ENCODE measurements at places on chromosomes 1 and 21.
A peak's percentile ranks its signal among the peaks of the same experiment; 100 is the strongest.

DNA sequence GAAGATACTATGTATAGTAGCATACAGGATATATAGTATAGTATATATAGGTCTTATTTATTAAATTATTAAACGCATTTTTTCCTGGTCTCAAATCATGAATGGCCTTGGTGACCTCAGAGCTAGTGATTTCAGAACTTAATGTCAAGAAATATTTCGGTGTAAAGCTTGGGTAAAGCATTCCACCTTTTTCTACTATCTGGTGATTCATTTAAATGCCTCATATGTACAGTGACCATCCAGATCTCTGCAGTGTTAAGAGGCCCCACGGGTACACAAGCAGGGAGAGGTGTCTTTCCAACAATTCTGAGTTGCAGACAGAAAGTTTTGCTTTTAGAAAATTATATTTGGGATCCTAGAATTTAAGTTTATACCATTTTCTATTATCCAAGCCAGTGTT lies 626.5 kb downstream of the PTPRC start:
- DNase-seq, result no peak

DNA sequence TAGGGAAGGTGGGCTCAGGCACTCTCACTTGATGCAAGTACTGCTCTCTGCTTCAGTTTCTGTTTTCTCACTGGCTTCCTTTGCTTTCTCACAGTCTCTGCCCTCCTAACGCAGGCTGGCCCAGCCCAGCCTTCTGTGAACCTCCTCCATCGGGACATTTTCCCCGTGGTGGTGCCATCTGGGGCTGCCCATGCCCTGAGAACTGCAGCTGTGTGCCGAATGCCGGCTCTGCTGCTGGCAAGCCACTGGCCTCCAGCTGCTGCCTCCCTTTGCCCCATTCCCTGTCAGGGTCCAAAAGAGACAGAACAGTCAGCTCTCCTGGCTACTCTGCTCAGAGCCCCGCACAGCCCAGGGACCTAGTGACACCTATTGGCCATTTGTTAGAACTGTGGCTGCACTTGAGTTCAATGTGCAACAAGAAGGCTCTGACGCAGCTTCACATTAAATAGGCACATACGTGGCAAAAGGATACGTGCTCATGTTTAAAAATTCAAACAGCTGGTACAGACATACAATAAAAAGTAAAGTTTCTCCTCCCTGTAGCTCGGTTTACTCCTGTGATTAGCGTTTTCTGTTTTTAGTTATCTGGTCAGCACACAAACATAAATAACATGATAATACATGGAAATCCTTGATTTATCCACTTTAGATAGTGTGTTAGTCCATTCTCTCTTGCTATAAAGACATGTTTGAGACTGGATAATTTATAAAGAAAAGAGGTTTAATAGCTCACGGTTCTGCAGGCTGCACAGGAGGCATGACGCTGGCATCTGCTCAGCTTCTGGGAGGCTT lies 46.6 kb downstream of the FCRL5 start:
- DNase-seq, result no peak

DNA sequence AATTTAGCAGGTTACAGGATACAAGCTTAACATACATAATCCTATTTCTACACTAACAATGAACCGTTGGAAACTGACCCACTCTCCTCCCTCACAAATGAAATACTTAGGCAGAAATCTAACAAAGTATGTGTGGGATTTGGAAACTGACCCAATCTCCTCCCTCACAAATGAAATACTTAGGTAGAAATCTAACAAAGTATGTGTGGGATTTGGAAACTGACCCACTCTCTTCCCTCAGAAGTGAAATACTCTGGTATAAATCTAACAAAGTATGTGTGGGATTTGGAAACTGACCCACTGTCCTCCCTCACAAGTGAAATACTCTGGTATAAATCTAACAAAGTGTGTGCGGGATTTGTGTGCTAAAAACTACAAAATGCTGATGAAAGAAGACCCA lies 60.3 kb downstream of the TRAF5 start:
- no peak for DNase-seq

- DNase-seq, result no peak
Measured at GRCh38 chr1:162214202-162214601, 144.7 kb downstream of the NOS1AP start.

DNA sequence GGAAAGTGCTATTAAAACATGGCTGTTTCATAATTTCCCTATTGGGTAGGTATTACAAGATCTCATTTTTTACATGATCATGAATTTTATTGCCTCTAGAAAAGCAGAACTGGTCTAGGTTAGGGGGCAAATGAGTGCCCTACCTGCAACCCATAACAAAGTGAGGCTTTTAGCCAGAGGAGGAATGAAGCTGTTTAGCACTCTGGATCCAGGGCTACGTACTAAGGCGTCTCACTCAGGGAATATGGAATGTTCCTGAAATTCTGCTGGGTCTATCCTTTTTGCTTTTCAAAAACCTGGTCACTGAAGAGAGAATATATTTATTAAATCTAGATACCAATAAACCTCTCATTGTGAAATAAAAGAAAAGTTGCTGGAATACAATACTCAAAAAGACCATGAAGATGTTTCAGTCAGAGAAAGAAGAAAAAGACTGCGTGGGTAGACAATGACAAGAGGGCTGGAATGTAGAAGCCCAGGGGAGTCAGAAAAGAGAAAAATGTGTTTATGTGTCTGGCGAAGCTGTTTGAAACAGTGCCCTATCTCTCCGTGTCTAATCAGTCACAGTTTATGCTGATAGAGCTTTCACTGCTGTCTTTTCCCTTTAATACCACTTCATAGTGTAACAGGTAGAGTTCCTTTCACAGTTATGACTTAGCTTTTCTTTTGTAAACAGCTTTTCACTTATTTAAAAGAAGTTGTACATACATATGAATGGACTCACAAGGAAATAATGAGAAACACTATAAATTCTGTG lies 25.0 kb upstream of the SYDE2 start:
- DNase-seq, result no peak

DNA sequence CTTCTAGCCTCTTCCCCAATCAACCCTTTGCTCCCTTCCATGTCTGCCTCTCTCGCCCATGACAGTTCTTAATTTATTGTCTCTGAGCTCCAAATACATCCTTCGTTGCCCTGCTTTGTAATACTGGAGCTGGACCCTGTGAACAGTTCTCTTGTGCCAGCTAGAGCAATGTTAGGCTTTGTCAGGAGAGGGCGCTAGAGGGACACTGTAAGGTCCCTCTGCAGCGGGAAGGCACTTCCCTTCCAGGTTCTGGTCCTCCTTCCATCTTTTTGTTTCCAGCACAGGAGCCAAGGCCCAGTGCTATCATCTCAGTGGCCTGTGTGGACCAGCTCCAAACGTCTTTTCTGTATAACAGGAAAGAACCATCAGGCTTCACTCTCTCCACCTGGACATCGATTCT lies 95.9 kb downstream of the PTPRU start:
- DNase-seq, result peak; percentile 1

DNA sequence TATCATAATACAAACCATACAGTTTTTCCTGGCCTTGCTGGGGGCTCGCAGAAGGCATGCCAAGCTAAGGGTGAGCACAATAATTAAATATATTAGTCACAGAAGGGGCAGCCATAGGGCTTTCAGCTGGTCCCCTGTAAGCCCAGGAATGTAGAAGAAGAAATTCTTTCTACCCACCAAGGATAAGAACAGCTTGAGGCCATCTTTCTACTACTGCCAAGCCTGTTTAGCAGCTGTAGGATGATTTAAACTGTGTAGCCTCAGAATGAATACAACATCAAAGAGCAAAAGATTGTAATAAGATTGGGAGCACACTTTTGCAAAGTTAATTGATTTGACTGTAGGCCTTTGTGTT lies 171.5 kb downstream of the LRRC7 start:
- no peak for DNase-seq

DNA sequence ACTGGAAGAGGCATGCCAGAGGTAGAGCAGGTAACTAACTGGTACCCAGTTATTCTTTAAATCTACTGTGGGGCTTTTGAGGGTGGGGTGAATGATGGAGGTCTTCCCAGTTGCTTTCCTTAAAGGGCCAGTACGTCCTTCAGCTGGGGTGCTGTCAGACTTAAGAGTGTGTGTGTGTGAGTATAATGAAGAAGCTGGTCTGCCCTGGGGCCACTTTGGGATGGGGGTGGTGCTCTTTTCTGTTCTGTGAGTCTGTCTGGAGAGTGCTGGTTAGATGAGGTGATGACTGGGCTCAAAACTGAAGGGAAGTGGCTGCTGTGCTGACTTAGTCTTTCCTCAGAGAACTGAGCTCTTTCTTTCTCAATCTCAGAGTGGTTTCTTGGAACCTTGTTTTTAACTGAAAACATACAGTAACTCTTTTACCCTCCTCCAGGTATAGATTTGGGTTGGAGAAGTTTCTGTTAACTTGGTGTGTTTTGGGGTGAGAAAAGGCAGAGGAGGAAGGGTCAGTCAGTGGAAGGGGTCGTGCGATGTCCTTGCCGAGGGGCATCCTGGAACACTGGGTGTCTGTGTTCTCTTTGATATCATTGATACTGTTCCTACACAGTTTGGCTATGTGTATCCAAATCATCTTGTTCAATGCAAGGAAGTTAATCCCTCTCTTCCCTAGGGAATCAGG lies 746 bp downstream of the MACF1 start:
- DNase-seq, result peak; percentile 72

DNA sequence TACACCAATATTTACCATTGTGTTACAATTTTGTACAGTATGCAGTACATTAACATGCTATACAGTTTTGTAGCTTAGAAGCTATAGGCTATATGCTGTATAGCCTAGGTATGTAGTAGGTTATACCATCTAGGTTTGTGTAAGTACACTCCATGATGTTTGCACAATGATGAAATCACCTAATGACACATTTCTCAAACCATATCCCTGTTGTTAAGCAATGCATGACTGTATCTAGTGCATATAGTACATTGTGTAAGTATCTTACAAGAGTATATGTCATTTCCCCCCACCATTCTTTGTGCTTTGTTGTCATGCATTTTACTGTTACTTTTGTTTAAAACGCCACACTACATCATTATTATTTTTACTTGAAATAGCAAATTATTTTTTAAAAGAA lies 65.7 kb upstream of the RNF11 start:
- peak; percentile 18 for DNase-seq

DNA sequence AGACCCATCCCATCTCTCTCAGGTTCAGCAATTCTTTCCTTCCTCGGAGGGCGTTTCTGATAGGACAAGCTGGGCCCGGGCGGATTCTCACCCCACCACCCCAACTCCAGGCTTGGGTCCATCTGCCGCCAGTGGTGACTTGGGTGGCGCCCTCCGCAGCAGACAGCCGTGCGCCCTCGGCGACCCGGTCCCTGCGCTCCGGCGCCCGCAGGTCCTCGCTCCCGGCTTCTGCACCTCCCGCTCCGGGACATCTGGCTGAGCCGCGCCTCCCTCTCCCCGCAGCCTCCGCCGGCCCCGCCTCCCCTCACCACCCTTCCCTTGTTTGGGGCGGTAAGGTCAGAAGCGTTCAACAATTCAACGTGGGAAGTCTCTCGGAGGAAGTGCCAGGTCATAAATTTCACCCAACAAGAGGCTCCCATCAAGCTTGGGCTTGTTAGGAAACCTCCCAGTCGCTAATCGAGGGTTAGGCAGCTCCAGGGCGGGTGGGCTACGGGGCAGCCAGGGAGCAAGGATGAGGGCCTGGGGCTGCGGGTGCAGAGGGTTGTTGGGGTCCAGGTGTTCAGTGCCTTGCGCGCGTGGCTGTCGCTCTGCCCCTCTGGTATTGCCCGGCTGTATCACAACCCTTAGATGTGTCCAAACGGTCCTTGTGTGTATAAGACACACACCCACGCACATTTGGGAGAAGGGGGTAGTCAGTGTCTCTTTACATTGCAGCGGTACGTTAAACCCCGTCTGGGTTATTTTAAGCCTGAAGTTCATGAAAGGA lies 39.8 kb downstream of the OLIG1 start:
- DNase-seq, result peak; percentile 80

- DNase-seq, result no peak
Measured at GRCh38 chr1:110242731-110243130, 32.6 kb downstream of the KCNC4 start.

- DNase-seq, result peak; percentile 57
Measured at GRCh38 chr1:23369335-23370013, at the start of gene ZNF436. TSS of gene ZNF436 (minus strand) at chr1:23369836. CDS start at chr1:23368005, 1,831 bp downstream.

DNA sequence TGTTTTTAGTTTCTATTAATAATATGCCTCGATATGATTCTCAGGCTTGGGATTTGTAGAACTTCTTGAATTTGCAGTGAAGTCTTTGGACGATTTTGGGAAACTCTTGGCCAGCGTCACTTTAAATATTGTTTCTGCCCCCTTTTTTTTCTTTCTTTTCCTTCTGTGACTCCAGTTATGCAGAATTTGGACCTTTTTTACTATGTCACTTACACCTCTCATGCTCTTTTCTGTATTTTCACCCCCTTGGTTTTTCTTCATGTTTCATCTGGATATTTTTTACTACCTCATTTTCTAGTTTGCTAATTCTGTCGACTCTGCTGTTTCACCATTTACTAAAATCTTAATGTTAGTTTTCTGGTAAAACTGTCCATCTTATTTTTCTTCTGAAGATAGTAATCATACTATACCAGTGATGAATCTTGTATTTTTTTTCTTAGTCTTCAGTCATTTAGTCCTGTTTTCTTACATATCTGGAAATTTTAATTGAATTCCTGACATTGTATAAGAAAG lies 173.6 kb downstream of the DHRS3 start:
- DNase-seq, result no peak

DNA sequence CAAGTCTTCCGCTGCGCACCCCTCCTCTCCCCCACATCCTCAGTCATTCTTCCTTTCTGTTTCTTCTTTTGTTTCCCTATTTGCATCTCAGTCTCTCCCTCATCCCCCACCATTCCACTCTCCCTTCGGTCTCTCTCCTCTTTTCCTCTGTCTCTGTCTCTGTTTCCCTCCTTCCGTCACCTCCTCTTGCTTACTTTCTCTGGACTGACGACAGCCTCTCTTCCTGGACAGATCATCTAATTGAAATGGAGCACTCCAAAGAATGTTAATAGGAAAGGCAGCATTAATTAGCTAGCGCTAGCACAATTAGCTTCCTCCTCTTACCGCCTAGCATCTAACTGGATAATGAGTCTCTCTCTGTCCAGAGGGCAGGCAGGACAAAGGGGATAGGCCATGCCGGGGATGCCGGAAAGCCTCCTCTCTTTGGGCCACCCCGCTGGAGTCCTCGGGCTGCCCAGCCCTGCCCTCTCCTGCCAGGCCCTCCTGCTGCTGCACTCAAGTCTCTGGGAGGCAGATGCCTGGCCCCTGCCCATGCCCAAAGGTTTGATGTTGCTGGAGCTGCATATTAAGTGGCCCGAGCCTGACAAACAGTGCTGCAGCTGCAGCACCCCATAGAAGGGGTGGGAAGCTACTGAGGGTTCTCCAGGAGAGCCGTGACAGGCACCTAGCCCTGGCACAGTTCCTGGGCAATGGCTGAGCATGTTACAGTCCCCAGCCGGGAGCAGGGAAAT lies 20.8 kb downstream of the DISP3 start:
- DNase-seq, result no peak

- no peak for DNase-seq
Measured at GRCh38 chr1:48746906-48747305, 29.8 kb downstream of the BEND5 start.

DNA sequence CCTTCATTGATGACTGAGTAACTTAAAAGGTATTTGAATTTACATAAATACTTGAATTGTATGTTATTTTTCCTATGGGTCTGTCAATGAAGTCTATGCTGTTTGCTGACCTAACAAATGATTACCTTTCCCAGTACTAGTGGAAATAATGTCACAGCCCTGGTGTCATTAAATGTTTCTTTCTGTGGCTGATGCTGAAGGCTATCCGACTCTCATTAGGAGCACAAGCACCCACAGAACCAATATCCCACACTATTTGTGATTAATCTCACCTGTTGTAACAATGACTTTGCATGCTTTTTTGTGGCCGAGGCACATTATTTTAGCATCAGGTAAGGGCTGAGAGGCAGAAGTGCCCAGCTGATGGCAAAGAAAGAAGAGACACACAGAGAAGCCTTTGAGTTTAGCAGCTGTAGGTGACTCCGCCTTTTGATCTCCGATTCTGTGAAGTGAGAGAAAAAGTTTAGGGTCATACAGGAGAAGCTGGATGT lies 25.8 kb upstream of the TRIM45 start:
- no peak for DNase-seq

All from GF-D8 (cell line).